ENCODE measurements at places on chromosomes 13 and 19.

GRCh38 chr13:46632176-46632575 is 79.2 kb downstream of the LRCH1 start:
- DNase-seq, result no peak

GRCh38 chr13:109989155-109989554 is 202.8 kb upstream of the IRS2 start:
- DNase-seq, result no peak

- no peak for DNase-seq
Measured at GRCh38 chr19:55181740-55182139, 1.7 kb upstream of the SYT5 start.

- no peak for DNase-seq
Measured at GRCh38 chr13:75224053-75224742, 257.8 kb downstream of the TBC1D4 start.

DNA sequence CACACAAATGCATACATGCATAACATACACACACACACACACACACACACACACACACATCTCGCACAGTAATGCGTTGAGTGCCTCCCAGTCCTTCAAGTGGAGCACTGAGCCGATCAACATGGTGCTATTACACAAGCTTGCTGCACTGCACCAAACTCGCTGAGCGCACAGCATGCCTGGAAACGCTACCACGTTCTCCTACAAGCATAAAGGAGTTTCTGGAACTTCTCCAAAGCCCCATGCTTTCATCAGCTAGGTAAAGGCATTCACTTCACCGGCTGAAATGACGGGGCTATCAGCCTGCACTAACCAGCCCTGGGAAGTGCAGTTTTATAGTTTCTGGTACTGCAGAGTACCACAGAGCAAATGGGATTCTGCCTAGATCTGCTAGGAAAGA is 92.7 kb downstream of the FGF14 start:
- DNase-seq, result no peak

DNA sequence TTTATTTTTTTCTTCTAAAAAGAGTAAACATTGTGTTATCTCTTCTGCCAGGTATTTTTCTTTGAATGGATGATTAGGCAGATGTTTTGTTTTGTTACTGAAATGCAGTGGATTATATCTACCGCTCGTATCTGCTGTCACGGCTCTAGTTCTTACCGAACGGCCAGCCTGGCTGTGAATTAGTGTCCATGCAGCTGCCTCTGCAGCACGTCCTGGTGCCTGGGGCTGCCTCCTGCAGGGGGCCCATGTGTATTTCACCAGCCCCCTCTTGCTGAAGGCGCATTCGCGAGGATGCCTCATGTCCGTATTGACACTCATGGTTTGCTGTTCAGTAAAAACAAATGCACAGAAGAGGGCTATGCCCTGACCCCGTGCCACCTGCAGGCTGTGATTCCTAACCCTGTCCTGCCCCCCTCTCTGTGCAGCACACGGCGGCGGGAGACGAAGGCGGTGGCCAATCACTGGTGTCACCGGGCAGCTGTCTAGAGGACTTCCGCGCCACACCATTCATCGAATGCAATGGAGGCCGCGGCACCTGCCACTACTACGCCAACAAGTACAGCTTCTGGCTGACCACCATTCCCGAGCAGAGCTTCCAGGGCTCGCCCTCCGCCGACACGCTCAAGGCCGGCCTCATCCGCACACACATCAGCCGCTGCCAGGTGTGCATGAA is 49.9 kb downstream of the RAB20 start:
- DNase-seq, result no peak

- DNase-seq, result no peak
Measured at GRCh38 chr13:64992314-64992713, 2237.8 kb downstream of the PCDH9 start.

GRCh38 chr19:35073941-35074340 is 32.4 kb downstream of the HPN start:
- DNase-seq, result no peak

GRCh38 chr13:31064636-31065035 is 97.1 kb downstream of the HSPH1 start:
- no peak for DNase-seq

- DNase-seq, result no peak
Measured at GRCh38 chr19:13398780-13399726, 107.2 kb downstream of the CACNA1A start.

DNA sequence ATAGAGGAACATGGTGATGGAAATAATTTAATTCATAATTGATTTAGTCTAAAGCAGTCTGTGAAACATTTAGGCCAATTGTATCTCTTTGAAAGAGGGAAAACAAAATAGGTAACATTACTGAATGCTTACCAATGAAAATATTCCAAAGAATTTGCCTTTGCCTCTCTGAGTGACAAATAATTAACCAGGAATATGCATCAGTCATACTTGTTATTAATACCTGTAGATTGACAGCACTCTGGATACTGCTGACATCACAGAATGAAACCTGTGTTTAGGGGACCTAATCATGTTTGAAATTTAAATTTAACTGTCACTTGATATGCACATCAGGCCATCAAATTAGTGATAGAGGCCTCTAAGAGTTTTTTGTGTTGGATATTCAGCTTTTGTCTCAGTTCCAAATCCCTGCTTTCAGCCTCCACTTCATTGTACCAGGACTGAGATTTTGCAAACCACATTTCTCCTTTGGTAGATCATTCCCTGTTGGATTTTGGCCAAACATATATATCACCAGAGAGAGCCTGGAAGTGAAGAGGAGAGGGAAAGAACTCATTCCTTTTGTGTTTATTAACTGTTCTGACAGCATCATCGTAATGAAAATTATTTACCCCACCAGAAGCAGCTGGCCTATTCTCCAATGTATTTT is 64.8 kb upstream of the KLHL1 start:
- no peak for DNase-seq

- DNase-seq, result no peak
Measured at GRCh38 chr19:30388327-30388726, 16.1 kb downstream of the ZNF536 start.

DNA sequence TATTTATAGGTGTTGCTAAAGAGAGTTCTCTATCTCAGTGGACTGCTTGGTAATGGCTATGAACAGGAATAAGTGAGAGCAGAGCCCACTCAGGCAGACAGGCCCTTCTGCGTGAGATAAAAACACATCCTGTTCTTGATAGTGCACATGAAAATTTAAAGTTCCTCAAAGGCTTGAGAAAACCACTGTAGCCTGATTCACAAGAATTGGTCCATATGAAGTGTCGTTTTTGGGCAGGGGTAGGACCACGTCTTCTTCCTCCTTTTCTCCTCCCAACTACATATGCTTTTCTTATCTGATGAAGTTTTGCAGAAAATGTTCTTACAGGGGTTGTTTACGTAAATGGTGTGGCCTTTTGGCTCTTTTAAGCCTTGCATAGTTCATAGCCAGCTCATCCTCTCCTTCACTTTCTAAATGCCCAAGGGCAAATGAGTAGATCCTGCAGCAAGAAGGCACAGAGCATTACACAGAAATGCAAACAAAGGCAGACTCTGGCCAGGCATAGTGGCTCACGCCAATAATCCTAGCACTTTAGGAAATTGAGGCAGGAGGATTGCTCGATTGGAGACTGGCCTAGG is 53.8 kb downstream of the RNF6 start:
- DNase-seq, result no peak

DNA sequence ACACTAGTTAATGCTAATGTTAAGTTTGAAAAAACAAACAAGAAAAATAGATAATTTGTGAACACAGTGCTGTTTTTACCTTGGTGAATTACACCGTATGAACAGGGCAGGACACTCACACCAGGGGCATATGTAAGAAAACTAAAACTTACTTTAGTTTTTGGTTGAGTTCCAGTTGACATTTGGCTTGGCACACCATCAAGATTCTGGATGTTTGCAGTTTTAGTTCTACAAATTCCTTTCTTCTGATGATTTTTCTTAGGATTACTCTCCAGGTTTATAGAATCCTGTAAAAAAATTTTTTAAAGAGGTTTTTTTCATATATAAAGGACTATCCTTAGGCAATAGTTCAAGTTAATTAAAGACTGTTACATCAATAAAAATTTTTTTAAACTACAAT is 238.5 kb upstream of the STARD13 start:
- DNase-seq, result no peak

DNA sequence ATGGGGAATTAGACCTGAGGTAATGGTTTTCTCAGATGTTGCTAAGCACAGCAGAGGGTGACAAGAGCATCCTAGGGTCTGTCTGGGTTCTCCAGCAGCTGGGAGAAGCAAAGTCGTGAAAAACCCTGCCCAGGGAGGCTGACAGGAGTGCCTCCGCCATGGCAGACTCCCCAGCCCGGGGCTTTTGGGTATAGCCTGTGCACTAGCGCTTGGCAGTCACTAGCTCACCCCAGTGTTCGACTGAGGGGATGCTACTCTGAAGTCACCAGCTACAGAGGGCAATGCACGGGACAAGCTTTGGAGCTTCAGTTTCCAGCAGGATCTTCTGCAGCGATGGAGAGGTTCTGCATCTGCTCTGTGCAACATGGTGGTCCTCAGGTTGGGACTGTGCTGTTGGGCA is 87.5 kb downstream of the ING1 start:
- no peak for DNase-seq

DNA sequence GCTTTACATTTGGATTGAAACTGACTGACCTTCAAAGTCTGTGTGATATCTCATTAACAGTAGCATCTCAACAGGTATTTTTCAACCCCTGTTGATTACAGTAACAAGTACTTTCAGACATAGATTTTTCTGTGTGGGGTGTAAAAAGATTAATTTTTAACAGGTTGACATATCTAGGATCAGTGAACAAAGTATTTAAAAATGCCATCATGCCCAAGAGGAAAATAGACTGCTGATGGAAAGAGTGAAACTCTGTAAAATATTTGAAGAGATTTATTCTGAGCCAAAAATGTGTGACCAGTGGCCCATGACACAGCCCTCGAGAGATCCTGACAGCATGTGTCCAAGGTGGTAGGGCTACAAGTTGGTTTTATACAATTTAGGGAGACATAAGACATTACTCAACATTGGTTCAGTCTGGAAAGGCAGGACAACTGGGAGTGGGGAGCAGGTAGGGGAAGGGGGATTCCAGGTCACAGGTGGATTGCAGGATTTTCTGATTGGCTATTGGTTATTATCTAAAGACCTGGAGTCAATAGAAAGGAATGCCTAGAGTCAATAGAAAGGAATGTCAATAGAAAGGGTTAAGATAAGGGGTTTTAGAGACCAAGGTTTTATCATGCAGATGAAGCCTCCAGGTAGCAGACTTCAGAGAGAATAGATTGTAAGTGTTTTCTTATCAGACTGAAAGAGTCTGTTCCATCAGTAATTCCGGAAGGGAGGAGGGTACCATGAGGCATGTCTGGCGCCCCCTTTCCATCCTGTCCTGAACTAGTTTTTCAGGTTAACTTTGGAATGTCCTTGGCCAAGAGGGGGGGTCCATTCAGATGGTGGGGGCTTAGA is 29.1 kb downstream of the TNFRSF19 start:
- no peak for DNase-seq

DNA sequence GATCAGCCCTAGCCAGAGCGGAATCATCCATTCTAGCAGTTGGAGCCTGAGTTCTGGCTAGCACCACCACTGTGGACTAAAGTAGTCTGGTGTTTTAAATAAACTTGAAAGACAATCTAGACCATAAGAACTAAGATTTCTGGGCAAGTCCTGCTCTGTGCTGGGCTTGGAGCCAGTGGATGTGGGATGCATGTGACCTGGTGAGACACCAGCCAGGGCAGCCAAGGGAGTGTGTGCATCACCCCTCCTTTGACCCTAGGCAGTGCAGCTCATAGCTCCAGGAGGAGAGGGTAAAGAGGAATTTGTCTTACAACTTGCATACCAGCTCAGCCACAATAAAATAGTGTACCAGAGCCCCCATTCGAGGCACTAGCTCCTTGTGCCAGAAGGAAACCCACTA is 21.0 kb downstream of the ITGBL1 start:
- DNase-seq, result no peak

DNA sequence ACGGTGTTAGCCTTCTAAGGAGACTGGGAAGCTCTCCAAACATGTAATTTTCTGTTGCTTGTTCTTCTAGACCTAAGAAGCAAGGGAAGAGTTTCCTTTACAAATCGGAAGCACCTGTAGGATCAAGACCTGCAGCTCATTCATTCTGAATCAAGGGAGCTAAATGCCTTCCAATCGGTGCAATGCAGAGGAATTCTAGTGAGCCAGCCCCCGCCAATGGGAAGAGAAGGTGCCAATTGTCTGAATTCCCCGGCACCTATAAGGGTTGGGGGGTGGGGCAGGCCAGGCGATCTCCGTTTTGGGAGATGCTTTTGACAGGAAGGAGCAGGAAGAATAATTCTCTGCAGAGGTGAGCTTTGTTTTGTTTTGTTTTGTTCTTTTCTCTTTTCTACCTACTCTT is 7.1 kb upstream of the NLRP13 start:
- DNase-seq, result no peak

DNA sequence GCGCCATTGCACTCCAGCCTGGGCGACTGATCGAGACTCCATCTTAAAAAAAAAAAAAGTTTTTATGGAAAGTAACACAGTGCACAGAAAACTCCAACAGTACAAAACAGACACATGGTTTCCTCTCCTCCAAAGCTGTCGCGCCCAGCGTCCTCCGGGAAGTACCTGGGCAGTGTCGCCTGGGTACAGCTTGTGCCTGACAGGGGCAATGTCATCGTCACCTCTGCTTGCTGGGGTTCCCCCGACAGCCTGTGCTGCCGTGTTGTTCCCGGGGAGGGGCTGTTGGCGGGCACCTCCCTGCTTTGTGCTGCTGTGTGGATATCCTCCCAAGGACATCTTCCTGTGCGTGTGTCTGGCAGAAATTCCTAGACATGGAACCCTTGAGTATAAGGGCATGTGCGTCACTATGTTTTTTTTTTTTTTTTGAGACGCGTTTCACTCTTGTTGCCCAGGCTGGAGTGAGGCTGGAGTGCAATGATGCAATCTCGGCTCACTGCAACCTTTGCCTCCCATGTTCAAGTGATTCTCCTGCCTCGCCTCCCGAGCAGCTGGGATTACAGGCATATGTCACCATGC is 2.4 kb upstream of the F2RL3 start:
- DNase-seq, result no peak

DNA sequence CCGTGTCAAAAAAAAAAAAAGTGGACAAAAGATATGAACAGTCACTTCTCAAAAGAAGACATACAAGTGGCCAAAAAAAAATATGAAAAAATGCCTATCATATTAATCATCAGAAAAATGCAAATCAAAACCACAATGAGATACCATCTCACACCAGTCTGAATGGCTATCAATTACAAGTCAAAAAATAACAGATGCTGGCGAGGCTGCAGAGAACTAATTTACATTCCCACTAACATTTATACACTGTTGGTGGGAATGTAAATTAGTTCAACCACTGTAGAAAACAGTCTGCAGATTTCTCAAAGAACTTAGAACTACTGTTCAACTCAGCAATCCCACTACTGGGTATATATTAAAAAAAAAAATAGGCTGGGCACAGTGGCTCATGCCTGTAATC is 26.5 kb upstream of the FOXO1 start:
- DNase-seq, result no peak

- no peak for DNase-seq
Measured at GRCh38 chr13:74266309-74266708, 132.1 kb upstream of the KLF12 start.

- no peak for DNase-seq
Measured at GRCh38 chr19:4208385-4209094, 20.8 kb upstream of the EBI3 start.

GRCh38 chr19:16714702-16715287 is 4.9 kb upstream of the NWD1 start:
- no peak for DNase-seq

Measured in LNCaP clone FGC (cell line).